Left ventricle myocardium inferior (tissue), 1 donor: ENCODE measurements at places on chromosomes 16 and 17.

DNA sequence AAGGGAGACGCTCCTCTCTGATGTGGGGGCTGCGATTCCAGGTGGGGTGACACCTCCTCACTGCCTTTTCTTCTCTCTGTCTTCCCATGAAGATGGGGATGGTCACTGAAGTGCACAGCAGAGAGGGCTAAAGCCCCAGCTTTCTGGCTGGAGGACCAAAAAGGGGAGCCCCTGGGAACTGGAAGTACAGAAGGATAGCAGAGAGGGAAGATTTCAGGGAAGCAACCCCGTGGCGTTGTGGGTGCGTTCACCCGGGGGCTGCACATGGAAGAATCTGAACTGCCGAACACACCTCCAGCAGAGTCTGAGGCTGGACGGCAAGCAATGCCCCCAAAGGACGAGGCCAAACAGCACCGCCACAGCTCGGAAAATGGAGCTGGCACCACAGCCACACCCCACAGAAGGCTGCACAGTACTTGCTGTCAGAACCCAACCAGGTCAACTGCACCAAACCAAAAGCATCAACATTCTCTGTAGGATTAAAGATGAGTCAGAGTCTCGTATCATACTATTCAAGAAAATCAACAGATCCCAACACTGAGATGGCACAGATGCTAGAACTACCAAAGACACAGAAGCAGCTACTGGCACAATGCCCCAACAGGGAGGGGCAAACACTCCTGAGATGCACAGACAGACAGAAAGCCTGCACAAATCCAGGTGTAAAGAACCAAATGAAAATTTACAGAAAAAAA, 49.9 kb downstream of the MAP1LC3B start:
- DNase-seq, result no peak

GRCh38 chr17:77834170-77835115, 124.1 kb upstream of the TNRC6C start:
- DNase-seq, result peak; percentile 55

DNA sequence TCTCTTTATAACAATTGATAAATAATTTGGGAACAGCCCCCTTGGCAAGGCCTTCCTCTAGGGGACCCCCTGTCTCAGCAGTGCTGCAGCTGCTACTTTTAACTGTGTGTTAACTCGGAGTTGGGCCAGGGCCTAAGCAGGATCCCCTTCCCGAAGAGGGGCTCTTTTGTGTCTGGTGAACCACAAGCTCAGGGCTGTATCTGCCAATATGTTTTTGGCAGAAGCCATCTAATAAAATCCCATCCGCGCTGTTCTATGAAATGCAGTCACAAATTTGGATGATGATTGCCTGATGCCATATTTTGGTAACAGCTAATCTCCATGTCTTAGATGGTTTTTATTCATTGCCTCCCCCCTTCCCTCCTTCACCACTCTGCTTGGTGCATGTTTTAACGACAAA, 267.7 kb downstream of the FTO start:
- DNase-seq, result no peak

DNA sequence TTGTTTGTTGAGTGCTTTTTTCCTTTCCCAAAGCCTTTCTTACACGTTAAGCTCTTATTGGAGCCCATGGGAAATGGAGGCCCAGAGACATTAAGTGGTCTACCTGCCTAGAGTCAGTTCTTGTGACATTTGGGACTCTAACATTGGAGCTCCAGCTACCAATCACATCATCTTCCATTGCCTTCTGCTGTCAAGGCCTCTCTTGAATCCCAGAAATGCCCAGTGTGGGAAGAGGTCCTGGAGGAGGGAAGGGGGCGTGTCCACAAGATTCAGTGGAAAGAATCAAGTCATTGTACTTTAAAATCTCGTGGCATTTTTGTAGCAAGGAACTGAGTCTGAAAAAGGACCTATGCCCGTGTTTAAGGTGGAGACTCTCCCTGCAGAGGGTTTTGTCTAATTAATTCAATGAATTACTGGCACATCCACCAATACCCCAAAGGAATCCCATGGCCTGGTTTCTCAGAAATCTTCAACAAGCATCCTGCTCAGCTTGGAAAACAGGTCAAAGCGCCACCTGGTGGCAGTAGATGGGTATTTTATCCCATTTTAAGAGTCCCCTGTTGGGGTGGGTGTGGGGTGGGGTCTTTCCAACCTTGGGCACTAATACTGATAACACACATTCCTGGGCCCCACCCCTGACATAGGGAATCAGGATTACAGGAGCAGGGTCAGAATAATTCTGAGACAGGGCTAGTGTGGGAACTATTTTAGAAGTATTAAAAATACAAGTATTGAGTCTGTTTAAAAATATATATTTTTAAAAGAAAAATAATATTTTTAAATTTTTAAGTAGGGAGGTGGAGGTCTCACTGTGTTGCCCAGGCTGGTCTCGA, 24.6 kb downstream of the GPT2 start:
- no peak for DNase-seq

DNA sequence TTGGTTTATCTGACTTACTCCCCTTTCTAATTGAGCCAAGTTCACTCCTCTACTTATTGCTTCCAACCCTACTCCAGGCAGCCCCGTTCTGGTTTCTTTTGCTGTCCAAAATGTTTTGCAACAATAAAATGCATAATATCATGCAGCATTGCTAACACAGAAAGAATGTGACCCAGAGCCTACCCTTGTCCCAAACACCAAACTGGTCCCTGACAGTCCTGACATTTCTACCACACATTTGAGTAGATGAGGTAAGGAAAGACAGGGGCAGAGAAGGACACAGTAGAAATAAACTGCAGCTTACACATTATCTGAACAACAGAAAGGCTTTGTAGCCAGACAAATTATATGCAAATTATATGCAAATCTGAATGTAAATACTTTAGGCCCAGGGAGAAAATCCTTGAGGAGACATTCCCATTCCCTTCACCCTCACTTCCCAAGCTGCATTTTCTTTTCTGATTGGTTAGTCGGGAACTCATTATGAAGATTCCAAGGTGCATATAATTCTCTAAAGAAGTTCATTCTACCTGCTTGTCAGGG, 31.6 kb downstream of the SOX9 start:
- no peak for DNase-seq

DNA sequence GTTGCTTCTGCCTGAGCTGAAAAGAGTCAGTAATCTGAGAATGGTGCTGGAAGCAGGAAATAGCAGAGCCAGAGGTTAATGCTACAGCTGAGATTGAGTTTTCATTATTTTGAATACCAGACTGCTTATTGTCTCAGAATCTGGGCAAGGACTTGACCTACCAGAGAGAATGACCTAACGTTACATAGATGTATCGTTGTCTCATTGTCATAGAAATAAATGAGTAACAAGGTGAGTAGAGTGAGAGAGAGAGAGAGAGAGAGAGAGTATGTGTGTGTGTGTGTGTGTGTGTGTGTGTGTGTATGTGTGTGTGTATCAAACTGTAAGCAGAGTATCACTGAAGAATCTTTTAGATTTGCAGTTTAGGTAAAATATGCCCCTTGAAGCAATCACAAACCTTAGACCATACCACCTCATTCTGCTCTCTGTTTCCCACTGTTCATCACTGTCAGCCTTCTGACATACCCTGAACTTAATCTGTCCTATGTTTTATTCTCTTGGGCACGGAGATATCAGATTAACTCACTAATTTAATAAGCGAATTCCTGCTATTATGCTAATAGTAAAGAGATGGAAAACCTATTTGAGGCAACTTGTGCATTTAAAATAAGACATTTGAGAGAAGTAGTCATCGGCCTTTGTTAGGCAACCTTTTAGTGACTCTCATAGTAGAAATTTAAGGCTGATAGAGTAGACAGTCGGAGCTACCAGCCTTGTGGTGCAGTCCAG, 87.8 kb downstream of the CYB561 start:
- no peak for DNase-seq

GRCh38 chr16:77690416-77690815, 31.9 kb upstream of the NUDT7 start:
- DNase-seq, result no peak

DNA sequence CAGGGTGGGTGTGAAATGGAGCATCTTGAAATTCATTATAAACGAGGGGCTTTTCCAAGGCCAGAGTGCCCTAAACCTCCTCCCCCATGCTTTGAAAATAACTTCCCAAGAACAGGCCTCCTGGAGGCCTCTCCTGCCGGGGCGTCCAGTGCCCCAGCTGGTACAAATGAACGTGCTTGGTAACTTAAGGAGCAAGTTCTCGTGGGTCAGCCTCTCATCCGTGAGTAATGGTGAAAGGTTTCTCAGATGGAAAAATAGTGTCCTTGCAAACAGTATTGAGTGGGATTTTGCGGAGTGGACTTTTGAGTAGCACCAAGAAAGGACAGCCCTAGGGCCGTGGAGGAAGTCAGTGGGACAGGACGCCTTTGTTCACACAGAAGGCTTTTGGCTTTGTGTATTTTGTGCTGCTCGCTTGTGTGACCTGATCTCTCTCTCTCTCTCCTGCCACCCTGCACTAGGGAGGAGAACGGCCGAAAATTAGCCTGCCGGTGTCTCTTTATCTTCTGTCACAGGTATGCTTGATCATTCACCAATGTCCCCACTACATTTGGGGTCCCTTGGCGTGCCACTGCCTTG, 34.6 kb downstream of the CLEC16A start:
- no peak for DNase-seq

DNA sequence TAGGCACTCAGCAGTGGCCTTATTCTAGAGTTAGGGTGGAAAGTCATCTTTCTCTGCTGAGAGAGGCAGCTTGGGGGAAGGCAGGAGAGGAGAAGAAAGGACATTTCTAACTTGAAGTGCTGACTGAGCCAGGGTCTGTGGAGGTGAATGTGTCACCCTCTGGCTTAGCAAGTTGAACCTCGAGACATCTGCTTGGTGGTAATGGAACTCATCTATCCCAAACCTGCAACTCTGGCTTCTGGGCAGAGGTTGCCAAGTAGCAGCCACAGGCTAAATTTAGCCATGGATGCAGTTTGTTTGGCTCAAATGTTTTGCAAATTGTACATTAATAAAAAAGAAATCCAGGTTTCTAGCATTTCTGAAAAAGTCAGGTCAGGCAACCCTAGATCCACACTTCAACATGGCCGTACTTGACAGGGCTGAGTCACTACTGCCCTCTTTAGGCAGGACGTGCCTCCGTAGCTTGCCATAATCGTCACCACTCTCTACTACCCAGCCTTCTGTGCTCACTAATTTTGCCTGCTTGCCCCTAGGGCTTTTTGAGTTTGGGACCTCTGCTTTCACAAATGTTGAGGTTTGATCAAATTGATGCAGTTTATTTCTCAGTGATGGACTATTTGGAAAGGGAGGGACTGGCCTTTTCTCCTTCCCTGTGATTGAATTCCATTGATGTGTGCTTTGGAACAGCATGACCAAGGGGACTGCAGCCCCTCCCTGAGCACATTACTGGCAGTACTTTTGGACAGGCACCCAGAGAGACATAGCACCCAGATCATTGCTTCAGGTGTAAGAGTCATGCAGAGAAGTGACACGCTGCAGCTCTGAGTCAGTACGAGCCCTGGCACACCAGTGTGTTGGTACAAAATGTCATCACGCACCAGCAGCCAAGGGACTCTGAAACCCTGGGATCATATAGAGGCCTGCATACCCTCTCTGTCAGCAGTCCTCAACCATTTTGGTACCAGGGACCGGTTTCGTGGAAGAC, 5.2 kb downstream of the CDH13 start:
- no peak for DNase-seq

GRCh38 chr16:88331989-88332920, 50.5 kb upstream of the ZNF469 start:
- no peak for DNase-seq

DNA sequence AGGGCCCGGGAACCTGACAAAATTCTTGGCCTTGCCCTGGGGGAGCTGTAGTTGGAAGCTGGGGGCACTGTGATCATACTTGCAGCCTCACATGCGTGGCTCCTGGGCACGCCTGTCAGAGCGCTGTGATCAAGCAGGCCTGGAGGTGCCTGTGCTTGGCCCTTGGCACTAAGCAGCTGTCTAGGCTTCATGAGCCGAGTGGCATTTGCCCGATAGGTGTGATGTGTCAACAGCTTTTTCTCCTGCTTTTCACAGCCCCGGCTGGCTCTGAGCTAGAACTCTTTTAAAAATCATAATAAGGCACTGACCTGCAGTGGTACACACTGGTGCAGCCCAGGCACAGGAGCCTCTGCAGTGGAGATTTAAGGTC, 113.8 kb downstream of the SOCS1 start:
- DNase-seq, result peak; percentile 40

GRCh38 chr17:39094607-39095308, 56.7 kb downstream of the PLXDC1 start:
- no peak for DNase-seq

- no peak for DNase-seq
These were observed 12.9 kb downstream of the ZNF319 start for GRCh38 chr16:57987441-57988177.

GRCh38 chr16:21654881-21655280, 2.5 kb upstream of the IGSF6 start:
- DNase-seq, result no peak

DNA sequence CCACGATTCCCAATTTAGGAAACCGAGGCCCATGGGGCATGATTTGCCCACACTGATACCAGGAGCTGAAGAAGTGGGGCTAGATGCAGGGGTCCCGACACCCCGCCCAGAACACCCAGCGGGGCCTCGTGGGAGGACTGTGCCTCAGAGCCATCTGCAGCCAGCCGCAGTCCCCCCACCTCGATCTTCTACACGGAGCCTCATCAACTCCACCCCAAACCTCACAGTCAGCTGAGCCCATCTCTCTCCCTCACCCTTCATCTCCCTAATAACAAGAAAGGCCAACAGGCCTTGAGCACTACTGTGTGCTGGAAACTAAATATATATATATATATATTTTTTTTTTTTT, 4.2 kb downstream of the ITGAE start:
- DNase-seq, result no peak

GRCh38 chr16:86930663-86931373, 352.5 kb downstream of the FOXL1 start:
- no peak for DNase-seq

DNA sequence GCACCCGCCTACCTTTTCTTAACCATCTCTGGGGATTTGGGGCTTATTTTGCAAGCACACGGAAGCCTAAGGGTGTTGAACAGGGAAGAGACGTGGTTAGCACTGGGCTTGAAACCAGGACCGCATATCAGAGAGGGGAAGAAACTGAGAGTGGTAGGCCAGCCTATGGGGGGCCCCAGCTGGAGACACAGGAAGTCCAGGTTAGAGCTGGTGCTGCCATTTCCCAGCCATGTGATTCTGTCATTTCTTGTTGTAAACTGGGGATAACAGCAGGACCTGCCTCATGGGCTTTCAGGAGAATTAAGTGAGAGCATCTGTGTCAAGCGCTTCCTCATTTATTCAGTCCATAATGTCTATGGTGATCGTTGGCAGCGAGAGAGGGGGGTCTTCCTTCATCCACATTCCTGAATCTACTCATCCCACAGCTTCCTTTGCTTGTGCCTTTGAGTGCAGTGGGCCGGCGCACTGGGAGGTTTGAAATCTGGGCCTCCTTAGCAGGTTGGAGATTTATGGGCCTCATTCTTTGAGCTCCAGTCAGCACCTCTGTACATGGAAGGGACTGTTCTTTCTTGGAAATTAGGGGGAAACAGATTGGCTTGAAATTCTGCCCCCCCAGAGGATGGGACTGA, 20.1 kb downstream of the NKD1 start:
- no peak for DNase-seq
